ENCODE measurements at places on chromosomes 1 and 21. TPM values are rescaled to one million over a fixed set of nuclear protein-coding genes. Genes with fewer than 3 reads are reported as not detected.
A peak's percentile ranks its signal among the peaks of the same experiment; 100 is the strongest.

Gene YTHDF2
- 94.4 TPM for polyA plus RNA-seq

GRCh38 chr1:207847116-207847515 is 63.8 kb downstream of the CD34 start:
- DNase-seq, result no peak

Gene FAM72C
- 2.9 TPM for polyA plus RNA-seq

- no peak for DNase-seq
These were observed 33.1 kb downstream of the WDR4 start for GRCh38 chr21:42846221-42846620.

Gene LCE1E
- not detected for polyA plus RNA-seq

GRCh38 chr1:156490401-156491032 is 10.1 kb downstream of the MEF2D start:
- DNase-seq, result no peak

Gene MINDY1
- polyA plus RNA-seq, result 58.3 TPM

Gene KIAA0040
- polyA plus RNA-seq, result 13.0 TPM

Gene SMIM34
- 0.61 TPM for polyA plus RNA-seq

GRCh38 chr1:223820515-223820858 is 25.3 kb downstream of the TP53BP2 start:
- DNase-seq, result no peak

Gene C2CD2
- polyA plus RNA-seq, result 20.2 TPM

Gene TTC24
- 1.2 TPM for polyA plus RNA-seq

- no peak for DNase-seq
These were observed 54.6 kb upstream of the BOLA1 start for GRCh38 chr1:149844650-149845255.

DNA sequence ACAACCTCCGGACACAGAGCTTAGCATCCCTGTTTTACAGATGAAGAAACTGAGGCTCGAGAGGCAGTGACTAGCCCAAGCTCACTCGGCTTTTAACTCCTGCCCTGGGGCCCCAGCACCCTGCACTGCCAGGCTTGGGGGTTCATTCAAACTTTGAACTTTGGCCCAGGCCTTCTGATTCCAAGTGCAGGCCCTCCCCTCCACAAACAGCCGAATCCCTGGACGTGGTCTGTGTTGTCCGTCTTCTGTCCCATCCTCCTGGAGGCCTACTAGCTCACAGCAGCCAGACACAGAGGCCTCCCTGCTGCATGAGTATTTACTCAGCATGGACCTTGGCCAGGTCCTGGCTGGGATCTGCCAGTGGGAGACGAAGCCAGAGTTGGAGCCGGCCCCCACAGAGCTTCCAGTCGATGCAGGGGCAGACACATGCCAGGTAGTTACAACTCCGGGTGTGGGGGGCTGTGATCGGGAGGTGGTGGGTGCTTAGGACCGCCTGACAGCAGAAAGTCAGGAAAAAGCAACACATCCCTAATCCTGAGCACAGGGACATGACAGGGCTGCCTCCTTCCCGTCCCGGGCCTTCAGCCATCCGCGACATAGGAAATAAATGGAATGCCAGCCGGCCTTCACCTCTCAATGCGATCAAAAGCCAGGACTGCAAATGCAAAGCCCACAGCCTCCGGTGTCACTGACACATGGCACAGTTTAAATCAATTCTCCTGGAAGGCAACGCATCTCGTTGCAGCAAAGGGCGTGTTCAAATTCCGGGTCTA is 7.4 kb downstream of the IFFO2 start:
- no peak for DNase-seq

Gene F13B
- polyA plus RNA-seq, result not detected

DNA sequence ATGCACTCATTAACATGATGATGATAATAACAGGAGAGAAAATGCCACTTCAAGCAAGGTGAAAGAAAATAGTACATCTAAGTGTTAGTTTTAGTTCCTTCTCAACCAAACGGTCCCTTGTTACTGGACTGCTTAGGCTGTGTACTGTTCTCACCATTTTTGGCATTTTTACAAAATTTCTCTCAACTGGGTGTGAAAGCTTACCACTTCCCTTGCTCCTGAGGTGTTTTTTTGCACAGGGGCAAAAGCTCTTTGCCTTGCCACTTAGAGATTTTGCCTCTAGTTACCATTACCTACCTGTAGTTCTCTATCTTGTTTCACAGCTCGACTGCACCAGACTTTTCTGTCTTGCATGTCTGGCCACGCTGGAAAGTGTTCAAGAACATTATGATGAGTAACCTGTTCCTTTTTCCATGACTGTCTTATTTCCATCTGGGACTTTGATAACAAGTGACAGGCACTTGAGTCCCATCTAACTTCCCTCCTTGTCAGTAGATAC is 10.7 kb downstream of the NEK7 start:
- no peak for DNase-seq

Gene S100B
- polyA plus RNA-seq, result 3.5 TPM

DNA sequence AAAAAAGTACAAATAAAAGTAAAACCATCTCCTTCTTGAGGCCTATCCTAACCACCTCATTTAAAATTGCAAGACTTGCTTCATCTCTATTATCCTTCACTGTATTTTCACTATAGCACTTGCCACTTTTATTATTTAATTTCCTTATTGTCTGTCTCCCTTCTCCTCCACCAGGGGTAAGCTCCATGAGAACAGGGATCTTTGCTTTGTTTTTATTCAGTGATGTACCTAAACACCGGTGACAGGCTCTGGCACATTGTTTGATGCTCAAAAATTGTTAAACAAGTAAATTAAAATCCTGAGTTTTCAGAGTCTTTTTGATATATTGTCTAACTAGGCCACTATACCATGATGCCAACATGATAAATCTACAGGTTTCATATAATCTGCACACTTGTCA is 17.2 kb upstream of the SPEN start:
- no peak for DNase-seq

Gene LIPI
- 0.40 TPM for polyA plus RNA-seq

DNA sequence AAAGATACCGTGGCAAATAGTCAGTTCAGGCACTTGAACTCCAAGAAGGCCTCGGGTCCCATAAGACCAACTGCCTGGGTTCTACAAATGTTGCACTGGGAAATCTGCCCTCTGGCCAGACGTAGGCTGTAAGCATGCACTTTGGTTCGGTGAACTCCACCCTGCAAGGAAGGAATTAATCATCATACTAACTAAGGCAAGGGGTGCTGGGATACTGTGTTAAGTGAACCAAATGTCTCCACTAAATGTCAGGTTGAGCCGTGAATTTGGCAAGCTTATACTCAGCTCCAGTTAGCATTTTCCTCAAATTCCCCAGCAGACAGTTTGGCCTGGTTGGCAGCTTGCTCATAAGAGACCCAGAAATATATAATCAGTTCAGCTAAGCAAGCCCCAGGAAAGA is 385.9 kb downstream of the GPATCH2 start:
- no peak for DNase-seq

GRCh38 chr1:10328180-10328963 is 70.5 kb upstream of the PGD start:
- no peak for DNase-seq

DNA sequence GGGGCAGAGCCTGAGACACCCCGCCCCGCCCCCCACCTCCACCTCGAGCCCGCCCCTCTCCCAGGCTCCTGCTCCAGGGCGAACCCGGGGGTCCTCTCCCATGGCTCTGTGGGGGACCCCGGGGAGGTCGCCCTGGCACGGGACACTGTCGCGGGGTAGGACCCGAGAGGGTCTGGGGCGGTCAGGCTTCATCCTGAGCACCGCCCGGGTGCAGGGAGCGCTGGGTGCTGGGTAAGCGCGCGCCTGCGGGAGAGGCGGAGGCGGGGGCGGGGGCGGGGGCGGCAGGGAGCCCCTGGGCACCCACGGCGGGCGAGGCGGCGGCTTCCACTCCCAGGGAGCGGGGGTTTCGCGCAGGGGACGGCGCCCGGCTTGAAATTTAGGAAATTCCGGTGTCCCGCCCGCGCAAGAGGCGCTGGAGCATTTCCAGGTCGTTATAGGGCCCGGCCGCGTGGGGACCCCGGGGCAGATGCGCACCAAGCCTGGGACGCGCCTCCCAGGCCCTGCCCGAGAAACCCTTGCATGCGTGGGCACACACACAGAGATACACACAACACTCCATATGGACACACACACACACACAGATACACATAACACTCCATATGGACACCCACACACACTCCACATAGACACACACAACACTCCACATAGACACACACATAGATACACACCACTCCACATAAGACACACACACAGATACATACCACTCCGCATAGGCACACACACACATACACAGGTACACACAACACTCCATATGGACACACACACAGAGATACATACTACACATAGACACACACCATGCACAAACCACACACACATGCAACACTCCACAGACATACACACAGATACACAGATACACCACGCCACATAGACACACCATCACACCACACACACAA is 48.7 kb upstream of the SLC19A1 start:
- no peak for DNase-seq

GRCh38 chr21:32143241-32143939 is 135.5 kb downstream of the MIS18A start:
- DNase-seq, result peak; percentile 27

- DNase-seq, result no peak
These were observed 1.1 kb downstream of the WNT3A start for GRCh38 chr1:228007801-228008341.

GRCh38 chr1:14728516-14728915 is 130.0 kb downstream of the KAZN start:
- no peak for DNase-seq

Gene MATN1
- polyA plus RNA-seq, result 0.34 TPM

DNA sequence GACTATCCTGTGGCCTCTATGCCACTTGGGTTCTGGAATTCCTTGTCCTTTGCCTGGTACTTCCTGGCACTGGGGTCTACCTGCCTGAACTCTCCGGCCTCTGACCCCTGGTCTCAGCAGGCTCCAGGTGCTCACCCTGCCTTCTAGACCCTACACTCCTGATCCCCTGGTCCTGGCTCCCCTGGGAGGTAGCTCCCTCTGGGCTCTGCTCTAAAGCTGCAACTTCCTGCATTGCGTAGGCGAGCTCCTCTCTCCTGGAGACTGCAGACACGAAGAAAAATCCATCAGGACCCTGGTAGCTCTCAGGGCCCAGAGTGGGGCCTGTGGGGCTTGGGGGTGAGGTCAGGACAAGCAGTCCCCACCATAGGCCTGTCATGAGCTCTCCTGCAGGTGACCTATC is 7.8 kb upstream of the PLEKHG5 start:
- no peak for DNase-seq

DNA sequence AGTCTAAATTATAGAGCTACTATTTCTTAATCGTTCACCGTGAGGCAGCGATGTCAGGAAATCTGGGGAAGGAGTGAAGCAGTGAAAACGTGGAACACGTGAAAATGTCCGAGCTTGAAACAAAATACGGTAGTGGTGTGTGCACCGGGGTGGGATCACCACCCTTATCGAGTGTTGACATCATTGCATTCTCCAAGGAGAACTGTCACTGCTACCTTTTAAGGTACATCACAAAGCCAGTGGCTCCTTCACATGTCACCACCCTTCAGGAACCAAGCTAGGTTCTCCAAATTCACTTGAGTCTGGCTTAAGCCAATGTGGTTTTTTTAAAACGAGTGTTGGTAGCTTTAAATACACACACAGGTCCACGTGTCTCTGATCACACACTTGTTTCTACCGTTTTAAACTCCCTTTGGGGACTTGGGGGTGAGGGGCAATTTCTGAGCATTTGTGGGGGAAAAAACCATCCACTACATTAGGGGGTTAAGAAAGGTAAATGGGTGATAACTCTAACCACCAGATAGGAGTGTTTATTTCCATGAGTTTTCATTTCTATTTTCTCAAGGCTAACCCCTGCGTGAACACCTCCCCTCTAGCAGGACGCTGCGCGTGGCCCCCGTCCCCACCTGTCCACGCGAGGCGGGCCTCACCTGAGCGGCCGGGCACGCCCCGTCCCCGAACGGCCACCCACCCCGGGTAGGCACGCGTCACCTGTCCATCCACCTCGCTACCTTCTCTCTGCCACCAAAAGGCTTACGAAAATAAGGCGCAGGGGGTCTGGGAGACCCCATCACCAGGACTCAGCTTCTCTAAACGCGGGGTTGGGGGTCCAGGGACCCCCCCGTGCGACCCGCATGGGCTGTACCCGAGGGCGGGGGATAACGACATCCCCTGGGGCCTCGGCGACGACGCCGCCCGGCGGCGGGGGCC is 978 bp downstream of the PRDM15 start:
- DNase-seq, result no peak

DNA sequence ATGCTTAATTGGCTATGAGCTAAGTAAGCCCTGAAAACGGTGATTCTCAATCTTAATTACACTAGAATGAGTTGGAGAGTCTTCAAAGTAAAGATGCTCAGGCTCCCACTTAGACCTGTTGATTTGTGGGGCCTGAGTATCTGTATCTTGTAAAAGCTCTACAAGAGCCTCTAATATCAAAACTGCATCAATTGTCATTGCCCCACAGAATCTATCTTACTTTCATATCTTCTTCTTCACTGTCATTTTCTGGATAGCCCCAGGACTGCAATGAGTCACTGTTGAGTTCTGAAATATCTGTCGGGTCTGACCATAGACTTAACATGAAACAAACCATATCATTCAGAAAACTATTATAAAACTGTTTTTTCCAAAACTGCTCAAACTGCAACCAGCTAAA is 102.8 kb upstream of the SERTAD4 start:
- no peak for DNase-seq

DNA sequence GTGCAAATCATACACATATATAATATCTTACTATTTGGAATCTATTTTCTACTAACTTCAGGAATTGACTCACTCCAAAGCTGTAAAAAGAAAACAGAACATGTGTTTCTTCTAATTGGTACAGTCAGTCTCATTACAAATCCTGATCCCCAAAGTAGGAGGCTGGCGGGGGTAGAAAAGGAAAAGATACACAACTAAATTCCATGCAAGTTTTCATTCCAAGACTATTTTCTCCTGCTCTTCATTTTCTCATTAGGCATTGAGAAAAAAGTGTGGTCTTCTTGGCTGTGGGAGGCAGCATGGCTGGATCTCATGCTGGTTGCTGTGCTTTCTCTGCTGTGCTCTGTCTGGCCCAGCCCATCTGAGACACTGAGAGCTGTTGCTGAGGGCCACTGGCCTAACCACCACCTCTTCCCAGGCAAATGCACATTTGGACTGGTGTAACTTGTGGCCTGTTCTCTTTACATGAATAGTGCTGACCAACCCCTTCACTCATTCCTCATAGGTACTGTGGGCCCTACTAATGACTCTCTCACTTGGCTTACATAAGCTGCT is 1107.5 kb upstream of the B3GALT2 start:
- no peak for DNase-seq

Gene KANK4
- polyA plus RNA-seq, result 21.4 TPM

DNA sequence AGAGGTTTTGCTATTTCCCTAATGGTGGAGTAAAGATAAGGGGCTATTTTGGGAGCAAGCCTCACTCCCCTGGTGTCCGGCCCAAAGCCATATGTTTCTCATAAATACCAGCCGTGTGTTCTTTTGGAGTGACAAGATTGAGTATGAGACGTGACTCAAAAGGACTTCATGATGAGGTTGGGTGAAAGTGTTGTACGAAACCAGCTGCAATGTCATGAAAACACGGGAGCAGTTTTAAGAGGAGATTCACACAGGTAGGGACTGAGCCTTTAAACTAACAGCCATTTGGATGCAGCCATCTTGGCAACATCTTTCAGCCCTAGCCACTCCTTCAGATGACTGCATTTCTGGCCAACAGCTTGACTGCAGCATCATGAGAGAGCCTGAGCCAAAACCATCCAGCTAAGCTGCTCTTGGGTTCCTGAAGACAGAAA is 532.3 kb upstream of the USP24 start:
- DNase-seq, result no peak

Measured in renal cortex interstitium (tissue), 15 donors.